ENCODE measurements at places on chromosomes 3 and 15.

DNA sequence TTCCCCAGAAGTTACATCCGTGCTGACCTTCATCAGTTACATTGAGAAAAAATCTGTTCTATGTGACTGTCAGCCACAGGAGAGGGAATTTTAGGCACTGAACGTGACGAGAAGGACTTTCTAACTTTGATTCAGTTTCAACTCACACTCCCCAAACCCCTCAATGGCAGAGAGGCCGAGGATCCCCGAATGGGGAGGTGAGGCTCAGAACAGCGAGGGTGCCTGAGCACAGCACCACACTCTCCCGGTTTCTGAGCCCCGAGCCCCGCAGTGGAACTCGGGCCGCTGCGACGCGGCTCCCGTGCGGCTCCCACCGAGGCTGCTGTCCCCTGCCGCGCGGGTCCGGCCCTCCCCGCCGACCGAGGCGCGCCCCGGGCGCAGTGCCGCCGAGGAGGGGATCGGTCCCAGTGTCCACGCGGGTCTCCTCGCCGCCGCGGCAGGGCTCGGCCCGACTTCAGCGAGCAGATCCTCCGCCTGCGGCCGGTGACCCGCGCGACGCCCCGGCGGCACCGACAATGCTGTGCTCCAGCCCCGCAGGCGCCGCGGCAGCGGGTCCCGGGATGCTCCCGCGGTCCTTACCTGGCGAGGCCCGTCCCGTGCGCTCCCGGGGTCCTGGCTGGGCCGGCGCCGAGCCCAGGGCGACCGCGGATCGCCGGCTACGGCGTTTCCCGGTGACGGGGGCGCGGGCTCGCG lies 439 bp downstream of the CTXND1 start:
- no peak for DNase-seq

GRCh38 chr15:32878342-32878741 lies 160.5 kb downstream of the GREM1 start:
- DNase-seq, result no peak

DNA sequence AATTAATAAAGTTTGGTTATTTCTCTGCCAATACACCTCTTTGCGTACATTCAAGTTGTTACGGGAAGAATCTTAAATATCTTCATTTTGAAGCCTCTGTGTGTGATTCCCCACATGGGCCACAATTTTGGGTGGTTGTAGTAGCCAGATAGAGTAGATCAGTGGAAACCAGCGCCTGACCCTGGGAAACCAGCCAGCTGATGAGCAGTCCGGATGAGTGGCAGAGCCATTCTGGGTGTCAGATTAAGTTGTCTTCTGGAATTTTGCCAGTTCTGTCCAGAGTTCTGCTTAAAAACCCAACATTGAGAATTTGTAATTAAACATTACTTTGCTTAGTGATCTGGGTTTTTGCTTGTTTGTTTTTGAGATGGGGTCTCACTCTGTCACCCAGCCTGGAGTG lies 49.7 kb downstream of the MRPS25 start:
- no peak for DNase-seq

GRCh38 chr3:110685630-110686029 lies 386.0 kb upstream of the NECTIN3 start:
- no peak for DNase-seq

- no peak for DNase-seq
Observed at GRCh38 chr3:101068876-101069606, 75.8 kb upstream of the ABI3BP start.

- DNase-seq, result no peak
Observed at GRCh38 chr15:75238150-75238549, 20.0 kb upstream of the GOLGA6C start.

GRCh38 chr15:60932051-60932915 lies 296.8 kb downstream of the RORA start:
- peak; percentile 36 for DNase-seq

- DNase-seq, result no peak
Observed at GRCh38 chr3:173584838-173585831, 187.6 kb downstream of the NLGN1 start.

GRCh38 chr3:155605571-155605970 lies 139.3 kb downstream of the PLCH1 start:
- DNase-seq, result no peak

DNA sequence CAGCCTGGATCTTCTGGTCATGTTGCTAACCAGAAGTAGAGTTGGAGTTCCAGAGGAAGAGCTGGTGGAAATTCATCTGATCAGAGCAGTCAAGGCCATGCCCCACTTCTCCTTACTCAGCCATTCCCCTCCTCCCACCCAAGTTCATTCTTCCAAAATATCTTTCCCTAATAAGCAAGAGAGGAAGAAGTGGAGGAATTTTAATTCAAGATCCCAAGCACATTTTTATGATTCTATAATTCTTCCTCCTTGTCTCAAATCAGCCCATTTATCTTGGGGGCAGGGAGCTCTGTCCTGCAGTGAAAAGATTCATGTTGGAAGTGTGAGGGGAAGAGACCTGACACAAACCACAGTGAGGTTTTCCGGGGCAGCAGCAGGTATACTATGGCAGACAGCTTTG lies 85.0 kb upstream of the GALNT15 start:
- no peak for DNase-seq

- no peak for DNase-seq
Observed at GRCh38 chr3:33940736-33941135, 142.3 kb downstream of the PDCD6IP start.

DNA sequence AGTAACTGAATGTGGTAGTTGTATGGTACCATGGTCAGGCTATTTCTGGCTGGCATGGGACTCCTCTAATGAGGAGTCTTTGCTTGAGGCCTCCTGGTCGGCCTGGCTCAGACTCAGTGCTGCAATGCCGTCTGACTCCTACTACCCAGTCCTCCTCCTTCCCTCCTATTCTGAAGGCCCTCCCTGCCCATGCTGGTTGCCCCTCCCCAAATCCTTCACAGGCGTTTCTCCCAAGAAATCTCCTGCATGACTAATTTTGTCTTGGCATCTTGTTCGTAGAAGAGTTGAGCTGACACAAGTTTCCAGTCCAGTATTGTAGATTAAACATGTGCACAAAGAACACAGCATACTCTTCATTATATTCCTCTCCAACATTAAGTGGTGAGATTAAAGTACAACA lies 115.5 kb downstream of the NFKBIZ start:
- DNase-seq, result no peak

DNA sequence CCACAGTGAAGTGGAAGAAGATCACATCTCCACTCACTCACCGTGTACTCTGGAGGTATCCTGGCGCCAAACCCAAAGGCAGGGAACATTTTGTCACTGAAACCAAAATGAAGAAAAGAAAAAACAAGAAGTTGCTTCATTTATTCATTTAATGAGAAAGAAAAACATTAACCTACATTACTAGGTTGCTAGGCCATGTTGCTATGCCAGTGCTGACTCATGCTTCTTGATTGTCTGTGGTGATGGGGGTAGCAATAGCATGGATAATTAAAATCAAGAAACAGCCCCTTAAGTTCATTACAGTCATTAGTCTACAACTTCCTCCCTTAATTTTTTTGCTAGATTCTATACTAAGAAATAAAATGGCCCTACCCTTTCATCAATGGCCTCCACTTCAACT lies 52.7 kb upstream of the MRPL3 start:
- no peak for DNase-seq

GRCh38 chr3:134627831-134628230 lies 23.0 kb downstream of the KY start:
- no peak for DNase-seq

DNA sequence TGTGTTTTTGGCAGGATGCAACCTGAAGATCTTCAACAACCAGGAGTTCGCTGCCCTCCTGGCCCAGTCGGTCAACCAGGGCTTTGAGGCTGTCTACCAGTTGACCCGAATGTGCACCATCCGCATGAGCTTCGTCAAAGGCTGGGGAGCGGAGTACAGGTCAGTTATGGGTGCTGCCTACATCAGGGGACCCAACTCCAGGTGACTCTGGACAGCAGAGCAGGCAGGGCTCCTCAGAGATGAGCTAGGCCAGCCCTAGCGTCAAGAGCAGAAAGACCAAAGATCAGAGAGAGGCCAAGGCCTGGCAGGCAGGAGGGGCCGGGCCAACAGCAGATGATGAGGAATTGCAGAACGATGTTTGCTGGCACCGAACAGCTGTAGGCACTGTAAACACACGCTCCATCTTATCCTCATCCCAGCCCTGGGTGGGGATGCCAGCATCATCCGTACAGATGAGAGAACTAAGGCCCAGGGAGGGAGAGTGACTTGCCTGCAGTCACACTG lies 67.1 kb downstream of the AAGAB start:
- no peak for DNase-seq
